ENCODE measurements at places on chromosomes 13 and 19.

- DNase-seq, result no peak
Measured at GRCh38 chr13:30551189-30551588, 66.5 kb upstream of the USPL1 start.

- DNase-seq, result no peak
Measured at GRCh38 chr13:75101348-75101747, 380.6 kb downstream of the TBC1D4 start.

DNA sequence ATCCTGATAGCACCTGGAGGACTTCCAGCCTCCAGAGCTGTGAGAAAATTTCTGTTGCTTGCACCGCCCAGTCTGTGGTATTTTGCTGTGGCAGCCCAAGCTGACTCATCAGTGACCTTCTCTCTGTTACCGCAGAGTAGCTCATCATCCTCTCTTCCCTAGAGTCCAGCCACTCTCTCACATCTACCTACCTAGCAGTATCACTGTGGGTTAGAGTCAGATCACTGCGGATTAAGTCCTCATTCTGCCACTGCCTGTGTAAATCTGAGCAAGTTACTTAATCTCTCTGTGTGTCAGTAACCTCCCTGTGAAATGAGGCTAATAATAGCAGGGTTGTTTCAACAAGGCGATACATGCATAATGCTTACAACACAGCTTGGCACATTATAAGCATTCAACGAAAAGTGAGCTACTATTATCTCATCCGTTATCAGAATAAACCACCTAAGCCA, 40.3 kb upstream of the USPL1 start:
- DNase-seq, result peak; percentile 86

GRCh38 chr13:90032841-90033493, 1314.5 kb upstream of the MIR17HG start:
- no peak for DNase-seq

DNA sequence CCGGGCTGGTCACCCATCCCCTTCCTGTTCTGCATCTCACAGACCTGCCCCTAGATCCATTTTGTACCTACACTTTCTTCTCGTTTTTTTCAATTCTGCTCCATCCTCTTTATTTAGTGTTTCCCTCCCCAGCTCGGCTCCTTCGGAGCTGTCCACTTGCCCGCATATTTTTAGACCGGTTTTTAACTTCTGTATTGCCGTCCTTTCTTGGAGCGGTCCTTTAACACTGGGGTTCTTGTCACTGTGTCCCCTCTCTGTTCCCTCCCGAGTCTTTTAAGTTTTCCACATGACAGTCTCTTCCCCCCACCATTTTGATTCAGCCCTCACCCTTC, 1.7 kb downstream of the ARHGAP35 start:
- no peak for DNase-seq

DNA sequence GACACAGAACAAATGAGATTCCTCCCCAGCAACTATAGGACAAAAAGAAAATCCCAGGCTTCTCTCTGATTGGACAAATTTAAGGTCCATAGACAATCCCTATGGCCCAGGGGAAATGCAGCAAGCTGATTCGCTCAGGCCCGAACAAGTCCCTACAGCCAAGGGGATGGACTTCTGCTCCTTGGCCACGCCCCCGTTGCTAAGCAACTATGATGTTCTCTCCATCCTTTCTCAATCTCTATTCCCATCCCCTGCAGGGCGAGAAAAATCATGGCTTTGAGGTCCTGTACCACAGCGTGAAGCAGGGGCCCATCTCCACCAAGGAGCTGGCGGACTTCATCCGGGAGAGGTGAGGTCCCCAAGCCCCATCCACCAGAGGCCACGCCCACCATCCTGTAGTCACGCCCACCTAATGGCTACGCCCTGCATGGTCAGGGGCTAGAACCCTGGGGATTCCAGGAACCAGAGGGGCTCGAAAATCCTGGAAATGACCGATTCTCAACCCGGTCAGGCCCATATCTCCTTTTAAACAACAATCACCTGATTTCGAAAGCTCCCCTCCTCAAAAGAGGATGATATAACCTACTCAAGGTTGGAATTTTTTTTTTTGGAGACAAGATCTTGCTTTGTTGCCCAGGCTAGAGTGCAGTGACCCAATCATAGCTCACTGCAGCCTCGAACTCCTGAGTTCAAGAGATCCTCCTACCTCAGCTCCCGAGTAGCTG, 11.4 kb downstream of the FCHO1 start:
- no peak for DNase-seq

GRCh38 chr13:107881362-107881761, 334.0 kb downstream of the LIG4 start:
- no peak for DNase-seq

GRCh38 chr19:2416321-2417097, 10.9 kb downstream of the TIMM13 start:
- DNase-seq, result no peak

GRCh38 chr13:100115693-100116254, 26.9 kb downstream of the PCCA start:
- no peak for DNase-seq

GRCh38 chr13:103130146-103130545, 63.9 kb upstream of the SLC10A2 start:
- no peak for DNase-seq

DNA sequence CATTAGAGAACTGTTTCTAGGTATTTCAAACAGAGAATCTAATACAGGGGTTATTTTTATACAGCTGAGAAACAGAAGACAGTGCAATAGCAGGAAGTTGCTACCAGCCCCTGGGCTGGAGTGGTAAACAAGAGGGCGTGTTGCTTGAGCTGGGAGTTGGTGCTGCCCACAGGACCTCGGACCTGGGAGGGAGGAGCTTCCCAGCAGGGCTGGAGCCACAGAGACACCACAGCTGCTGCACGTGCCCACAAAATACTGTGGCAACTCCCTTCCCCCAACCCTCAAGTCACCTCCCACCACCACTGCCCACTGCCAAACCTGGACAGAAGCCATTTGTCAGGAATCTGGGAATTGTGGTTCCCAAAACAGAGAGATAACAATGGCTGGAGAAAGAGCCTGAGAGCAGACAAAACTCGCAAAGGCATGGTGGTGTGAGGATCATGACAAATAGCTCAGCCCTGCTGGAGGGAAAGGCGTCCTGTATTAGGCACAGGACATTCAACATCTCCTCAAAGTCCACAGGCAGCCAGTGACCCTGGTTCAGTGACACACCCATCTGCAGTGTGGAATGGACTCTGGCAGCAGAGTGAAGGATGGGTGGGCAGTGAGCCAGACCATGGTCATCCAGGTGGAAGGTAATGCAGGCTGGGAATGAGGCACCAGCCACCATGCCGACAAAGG, 57.2 kb downstream of the SPATA13 start:
- DNase-seq, result no peak

GRCh38 chr19:3693025-3693925, 7.0 kb downstream of the PIP5K1C start:
- no peak for DNase-seq

DNA sequence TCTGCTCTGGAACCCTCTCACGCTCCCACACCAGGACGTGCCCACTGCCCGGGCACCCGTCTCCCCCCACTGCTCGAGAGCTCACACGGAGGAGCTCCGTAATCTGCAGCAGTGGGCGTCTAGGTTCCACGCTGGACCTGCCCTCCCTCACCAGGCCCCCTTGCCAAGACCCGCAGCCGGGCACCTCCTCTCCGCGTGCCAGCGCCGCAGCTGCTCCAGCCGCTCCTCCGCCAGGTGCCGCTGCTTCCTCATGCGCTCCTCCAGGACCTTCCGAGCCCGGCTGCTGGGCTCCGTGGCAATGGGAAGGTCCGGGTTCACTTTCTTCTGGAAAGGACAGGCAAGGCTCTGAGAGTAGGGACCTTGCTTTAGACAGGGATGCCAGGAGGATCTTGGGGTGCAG, 35.0 kb upstream of the MATK start:
- DNase-seq, result no peak

DNA sequence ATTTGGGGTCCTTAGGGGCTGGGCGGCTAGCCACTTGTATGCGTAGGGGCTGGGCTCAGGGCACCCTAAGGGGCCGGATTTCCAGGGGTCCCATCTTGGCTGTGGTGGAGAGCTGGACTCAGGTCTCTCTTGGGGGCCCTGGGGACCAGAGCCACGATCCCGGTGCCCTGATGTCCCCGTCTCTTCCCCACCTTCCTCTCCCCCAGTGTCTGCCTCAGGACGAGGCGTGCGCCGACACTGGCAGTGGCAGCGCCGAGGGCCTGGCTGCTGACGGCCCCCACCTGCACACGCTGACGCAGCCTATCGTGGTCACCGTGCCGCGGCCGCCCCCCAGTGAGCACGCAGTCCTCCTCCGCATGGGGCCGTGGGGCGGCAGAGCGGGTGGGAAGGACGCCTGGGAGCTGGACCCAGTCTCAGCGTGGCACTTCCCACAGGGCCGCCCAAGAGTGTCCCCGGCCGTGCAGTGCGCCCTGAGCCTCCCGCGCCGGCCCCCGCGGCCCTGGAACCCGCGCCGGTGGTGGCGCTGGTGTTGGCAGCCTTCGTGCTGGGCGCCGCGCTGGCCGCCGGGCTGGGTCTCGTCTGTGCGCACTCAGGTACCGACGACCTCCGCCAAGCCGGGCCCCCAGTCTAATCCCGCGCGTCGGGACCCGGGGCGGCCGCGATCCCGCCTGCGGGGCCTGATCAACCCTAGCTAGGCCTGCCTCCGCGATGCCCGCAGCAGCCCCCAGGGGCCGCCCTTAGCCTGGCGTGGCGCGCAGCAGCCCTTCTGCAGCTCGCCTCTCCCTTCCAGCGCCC, 2.7 kb upstream of the SNAPC2 start:
- no peak for DNase-seq

GRCh38 chr19:30670011-30670329, 297.8 kb downstream of the ZNF536 start:
- no peak for DNase-seq

DNA sequence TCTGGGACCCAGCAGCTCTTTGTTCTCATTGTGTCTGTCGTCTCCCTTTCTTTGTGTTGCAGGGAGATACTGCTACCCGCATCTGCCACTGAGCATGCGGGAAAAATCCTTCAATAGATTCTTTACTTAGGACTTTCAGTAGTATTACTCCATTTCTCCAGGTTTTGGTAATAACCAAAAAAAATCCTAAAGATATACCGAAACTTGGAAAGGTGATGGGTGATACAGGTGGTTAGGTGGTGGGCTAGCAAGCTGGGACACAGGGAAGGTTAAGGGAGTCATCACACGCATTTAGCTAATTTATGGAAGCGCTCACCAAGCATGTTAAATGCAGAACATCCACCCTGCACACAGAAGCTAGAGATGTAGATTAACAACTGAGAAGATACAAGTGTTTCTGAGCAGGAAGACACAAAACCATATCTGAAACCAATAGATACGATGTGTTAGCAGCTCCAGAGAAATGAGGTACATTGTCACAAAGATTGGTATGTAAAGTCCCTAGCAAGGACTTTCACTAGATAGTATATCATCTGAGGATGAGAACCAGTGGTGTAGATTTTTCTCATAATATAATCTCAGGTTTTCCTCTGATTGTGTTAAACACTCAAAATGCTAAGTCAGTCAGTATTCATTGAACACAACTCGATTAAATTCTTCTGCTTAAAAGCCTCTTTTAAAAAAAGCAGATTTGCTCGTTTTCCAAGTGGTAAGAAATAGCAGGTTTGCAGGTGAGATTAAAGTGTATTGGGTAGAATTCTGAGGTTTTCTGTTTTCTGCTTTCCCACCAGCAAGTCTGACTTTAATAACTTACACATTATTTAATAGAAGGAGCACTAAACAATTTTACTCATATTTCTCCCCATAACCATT, 1.2 kb upstream of the SLAIN1 start:
- no peak for DNase-seq

- DNase-seq, result no peak
Measured at GRCh38 chr13:40637643-40638042, 28.8 kb downstream of the FOXO1 start.

DNA sequence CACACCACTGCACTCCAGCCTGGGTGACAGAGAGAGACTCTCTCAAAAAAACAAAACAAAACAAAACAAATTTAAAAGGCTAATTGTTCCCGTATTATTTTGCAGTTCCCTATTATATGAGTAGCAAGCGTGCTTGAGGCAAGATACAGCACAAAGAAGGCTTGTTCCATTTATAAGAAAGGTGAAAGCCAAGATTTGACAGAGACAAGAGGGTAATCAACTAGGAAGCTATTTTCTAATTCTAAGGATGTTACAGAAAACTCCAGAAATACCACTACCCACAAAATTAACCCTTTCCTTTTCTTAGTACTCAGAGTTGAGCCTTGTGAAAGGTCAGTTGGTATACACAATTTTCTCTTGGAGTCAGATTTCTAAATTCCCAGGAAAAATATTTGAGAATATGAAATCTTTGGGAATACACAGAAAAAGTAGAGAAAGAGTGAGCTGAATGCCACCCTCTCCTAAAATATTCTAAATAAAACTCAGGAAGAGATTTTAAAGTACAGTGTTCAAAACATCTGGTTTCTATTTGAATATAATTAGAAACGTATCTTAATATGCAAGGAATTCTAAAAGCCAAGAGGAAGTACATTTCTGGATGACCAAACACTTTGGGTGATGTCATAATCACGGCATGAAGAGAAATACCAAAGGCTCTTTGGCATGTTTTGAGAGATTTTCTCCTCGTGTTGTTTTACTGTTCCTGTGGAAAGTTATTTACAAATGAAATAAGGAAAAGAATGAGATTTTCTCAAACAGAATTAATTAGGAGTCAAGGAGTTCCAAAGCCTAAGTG, 63.0 kb upstream of the FLT1 start:
- peak; percentile 78 for DNase-seq

DNA sequence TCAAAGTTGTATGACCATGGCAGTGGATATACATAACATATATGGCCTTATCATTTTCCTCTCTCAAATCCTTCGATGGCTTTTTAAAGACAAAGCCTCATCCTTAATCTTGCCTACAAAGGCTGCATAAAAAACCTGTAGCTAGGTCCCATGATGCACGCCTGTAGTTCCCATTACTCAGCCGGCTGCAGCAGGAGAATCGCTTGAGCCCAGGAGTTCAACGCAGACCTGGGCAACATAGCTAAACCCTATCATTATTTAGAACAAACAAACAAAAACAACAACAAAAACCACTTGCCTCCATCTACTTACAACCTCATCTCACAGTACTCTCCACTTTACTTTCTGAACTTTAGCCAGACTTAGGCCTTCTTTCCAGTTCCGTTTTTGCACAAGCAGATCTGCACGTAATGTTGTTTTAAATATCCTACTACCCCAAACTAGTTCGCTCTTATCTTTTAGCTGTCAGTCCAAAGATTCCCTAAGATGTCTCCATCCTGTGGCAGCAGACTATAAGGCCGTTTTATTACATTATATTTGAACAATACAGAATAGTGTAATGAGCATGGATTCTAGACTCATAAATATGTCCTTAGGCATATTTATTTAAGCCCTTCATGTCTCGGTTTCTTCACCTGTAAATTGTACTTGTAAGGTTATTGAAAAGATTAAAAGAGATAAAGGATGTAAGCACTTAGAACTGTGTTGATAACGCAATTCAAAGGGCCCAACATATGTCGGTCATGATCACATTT, 969 bp upstream of the POMP start:
- no peak for DNase-seq

DNA sequence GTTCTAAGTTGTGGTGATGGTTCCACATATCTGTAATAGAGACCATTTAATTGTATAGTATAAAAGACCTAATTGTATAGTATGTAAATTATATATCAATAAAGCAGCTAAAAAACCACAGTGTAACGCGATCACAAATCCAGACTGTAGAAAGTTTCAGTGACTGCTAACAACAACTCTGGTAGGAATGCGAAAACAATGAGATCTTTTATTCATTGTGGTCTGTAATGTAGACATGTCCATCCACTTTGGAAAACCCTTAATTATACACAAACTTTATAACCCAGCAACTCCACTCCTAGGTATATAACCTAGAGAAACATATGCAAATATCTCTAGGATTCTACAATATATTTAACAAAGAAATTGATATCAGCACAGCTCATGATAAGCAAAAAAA, 549.5 kb downstream of the SLITRK1 start:
- no peak for DNase-seq
